NCI-H1048 (cell line): ENCODE measurements at places on chromosomes 16 and 17.

- DNase-seq = no peak
Measured at GRCh38 chr17:40372031-40372430, 7.5 kb upstream of the GJD3 start.

GRCh38 chr17:58417300-58418092, at the start of gene RNF43:
RNF43 (minus strand) TSS chr17:58417534; CDS start chr17:58415577, 1,957 bp downstream.
- peak; percentile 90 for DNase-seq

DNA sequence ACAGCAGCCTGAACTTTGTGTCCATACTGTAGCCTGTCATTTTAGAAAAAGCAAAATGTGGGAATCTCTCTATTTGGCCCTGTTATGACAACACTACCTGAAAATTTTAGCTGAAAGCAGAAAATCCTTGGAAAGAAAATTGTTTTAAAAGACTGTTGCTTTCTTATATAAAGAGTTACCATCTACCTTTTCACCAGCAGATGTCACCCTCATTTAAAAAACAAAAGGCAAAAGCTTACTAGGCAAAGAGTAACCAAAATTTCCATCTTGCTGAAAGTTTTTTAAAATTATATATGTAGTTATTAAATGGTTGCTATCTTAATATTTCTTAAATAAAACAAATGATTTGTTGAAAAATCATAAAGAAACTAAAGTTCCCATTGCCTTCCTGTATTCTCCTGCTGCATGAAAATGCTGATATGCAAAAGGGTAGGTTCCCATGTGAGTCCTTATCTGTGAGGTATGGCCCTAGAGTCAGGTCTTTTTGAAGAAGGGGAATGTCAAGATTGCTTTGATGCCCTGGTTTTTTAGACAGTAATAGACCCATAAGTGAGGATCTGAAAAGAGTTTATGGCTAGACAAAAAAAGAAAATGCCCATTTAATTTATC, 61.0 kb downstream of the TNRC6C start:
- no peak for DNase-seq

GRCh38 chr17:57806167-57806830, 43.5 kb downstream of the MRPS23 start:
- no peak for DNase-seq

GRCh38 chr17:74276051-74276476, 2.0 kb downstream of the DNAI2 start:
- no peak for DNase-seq

DNA sequence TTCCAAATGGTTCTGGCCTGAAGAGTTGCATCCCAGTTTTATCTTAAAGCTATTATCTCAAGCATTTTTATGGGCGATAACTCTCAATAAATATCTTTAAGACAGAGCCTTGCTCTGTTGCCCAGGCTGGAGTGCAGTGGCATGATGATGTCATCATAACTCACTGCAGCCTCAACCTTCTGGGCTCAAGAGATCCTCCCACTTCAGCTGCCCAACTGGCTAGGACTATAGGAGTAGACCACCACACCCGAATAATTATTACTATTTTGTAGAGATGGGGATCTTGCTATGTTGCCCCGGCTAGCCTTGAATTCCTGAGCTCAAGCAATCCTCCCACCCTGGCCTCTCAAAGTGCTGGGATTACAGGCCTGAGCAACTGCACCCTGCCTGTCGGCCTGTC, 26.1 kb upstream of the CYTH1 start:
- DNase-seq = no peak
